ENCODE measurements at places on chromosomes 1 and 21. TPM values are rescaled to one million over a fixed set of nuclear protein-coding genes. Genes with fewer than 3 reads are reported as not detected.

GRCh38 chr1:205061665-205062069 lies 18.7 kb downstream of the CNTN2 start:
- peak; percentile 89 for DNase-seq

DNA sequence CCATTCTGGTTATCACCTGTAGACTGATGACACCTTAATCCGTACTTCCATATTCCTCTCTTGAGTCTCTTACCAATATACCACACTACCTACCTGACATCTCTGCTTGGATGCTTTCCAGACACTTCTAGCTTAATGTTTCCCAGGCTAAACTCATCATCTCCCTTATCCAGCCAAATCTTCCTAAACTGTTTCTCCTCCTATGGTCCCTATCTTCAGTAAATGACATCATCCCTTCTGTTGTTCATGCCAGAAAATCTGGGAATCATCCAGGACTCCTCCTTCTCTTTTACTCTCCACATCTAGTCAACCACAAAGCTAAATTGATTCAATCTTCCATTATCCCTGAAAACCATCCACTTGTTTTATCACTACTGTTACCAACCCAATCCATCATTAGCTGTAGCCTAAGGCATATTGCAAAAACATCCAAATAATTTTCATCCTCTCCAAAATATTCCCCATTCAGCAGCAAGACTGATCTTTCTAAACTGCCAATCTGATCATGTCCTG lies 464.1 kb upstream of the BEND5 start:
- DNase-seq, result no peak

The ATF3 gene
- total RNA-seq, result 193 TPM

DNA sequence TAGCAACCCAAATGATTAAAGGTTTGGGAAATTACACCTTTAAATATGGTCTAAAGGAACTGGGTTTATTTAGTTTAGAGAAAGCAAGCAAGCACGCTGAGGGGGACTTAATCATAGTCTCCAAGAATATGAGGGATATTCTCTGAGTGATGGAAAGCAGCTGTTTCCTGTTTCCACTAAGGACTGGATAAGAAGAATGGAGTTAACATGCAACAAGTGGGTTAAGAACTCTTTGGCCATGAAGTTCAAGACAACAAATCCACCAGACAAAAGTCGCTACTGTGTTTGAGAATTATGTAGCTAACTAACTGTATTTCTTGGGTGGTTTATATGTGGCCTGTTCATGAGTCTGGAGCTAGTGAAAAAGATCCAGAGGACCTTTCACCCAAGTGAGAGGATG lies 85.7 kb downstream of the TGFB2 start:
- no peak for DNase-seq

DNA sequence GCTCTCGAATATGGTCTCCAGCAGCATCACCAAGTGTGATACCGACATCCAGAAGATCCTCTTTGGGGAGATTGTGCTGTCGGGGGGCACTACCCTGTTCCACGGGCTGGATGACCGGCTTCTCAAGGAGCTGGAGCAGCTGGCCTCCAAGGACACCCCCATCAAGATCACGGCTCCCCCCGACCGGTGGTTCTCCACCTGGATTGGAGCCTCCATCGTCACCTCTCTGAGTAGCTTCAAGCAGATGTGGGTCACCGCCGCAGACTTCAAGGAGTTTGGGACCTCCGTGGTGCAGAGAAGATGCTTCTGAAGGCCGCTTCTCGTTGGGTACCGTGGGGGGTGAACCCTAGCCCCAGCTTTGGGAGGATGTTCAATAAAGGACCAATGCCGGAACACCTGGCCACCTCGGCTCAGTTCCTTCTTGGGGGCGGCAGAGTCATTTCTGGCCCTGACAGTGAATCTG lies 1.3 kb downstream of the ACTRT2 start:
- DNase-seq, result peak; percentile 81

The RXRG gene
- total RNA-seq, result 0.52 TPM

GRCh38 chr21:33402001-33402979 lies 923 bp upstream of the IFNGR2 start:
- peak; percentile 93 for DNase-seq

GRCh38 chr1:161421456-161421855 lies 53.8 kb upstream of the CFAP126 start:
- no peak for DNase-seq

DNA sequence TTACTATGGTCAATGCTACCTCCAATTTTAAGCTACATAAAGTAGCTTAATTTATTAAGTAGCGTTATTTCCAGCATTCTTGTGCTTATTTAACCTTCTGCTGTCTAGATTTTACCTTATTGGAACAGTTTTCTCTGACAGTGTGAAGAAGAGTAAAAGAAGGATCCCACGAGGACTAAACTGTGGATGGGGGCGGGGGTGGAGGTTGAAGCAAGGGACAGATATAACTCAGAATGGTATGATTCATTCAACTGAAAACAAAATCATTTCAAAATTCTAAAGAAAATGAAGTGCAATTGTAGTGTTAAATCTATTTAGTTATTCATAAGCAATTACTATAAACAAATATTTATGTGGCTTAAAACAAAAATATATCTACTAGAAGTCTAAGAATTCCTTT lies 11.5 kb upstream of the VAV3 start:
- no peak for DNase-seq

DNA sequence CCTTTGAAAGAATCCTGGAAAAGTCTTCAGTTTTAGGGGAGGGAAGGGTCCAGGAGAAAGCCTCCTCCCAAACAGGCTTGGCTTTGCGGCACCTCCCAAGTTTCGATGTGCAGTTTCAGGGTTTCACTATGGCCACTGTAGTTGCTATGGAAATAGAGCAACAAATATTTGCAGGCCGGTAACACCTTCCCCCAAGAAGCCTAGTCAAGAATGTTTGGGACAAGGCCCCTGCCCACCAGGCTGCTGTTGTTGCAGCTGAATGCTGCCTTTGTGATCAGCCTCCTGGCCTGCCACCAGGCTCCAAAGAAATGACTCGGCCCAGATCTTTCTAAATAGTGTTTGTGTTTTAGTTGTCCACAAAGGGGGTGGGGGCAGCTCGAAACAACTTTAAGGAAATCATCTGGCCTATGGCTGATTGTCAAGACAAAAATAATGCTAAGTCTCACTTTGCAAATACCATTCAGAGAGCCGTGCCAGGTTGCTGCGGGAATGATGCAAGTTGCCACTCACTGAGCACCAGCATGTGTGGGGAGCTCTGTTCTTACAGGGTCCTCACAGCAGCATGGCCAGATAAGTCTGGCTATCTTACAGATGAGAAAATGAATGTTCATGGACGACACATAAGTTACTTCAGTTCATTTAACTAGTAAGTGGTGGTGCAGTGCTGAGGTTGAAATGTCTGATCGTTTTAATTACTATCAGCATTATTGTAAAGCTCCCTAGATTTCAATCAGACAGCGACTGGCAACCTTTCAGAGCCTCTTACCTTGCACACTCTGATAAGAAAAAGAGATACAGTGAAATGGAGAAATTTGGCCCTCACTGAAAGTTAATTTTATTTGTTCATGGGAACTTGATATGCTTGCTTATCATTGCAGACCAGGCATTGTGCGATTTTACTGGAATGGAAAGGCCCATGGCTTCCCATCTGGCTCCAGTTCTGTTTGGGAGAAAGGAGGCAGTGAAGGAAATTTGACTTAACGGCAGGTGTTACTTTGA lies 91.2 kb upstream of the JUN start:
- DNase-seq, result no peak
